ENCODE measurements at places on chromosomes 3 and 15.
A peak's percentile ranks its signal among the peaks of the same experiment; 100 is the strongest.

GRCh38 chr3:4821338-4821737, 157.9 kb upstream of the BHLHE40 start:
- DNase-seq, result no peak

DNA sequence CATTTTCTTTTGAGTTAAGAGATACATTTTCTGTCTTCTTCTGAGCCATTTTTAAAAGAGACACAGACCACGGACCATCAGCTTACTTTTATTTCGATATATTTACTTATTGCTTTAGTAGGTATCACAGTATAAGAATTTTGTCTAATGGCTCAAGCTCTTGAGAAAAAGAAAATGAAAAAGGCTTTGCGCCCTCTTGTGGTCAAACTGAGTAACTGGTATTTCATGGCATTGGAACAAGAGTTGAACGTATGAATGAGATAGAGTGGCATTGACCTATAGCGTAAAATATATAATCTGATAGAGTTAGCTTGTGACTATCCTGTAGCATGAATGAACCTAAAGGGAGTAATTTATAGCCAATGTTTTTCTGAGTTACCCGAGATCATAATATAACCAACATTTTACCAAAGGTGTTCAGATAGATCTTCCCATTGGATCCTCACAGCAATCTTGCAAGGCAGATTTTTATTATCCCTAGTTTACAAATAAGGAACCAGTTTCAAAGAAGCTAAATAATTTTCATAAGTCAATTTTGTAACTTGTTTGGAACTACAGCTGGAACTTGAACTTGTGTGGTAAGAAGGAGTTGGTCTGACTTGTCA, 154.6 kb downstream of the POLR2M start:
- DNase-seq, result peak; percentile 52

- no peak for DNase-seq
These were observed 119.4 kb downstream of the ATP10A start for GRCh38 chr15:25743548-25744275.

DNA sequence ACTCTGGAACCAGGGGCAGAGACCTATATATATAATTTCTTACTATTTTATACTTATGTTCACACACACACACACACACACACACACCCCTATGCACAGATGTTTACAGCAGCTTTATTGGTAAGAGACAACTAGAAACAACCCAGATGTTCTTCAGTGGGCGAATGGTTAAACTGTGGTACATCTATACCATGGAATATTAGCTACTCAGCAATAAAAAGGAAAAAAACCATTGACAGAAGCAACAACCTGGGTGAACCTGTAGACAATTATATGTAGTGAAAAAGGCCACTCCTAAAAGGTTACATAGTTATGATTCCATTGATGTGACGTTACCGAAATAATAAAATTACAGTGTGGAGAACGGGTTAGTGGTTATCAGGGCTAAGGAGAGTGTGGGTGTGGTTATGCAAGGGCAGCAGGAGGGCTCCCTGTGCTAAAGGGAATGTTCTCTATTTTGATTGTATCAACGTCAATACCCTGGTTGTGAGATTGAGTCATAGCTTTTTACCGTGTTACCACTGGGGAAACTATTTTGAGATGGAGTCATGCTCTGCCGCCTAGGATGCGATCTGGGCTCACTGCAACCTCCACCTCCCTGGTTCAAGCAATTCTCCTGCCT, 85.5 kb downstream of the FLNB start:
- DNase-seq, result no peak

DNA sequence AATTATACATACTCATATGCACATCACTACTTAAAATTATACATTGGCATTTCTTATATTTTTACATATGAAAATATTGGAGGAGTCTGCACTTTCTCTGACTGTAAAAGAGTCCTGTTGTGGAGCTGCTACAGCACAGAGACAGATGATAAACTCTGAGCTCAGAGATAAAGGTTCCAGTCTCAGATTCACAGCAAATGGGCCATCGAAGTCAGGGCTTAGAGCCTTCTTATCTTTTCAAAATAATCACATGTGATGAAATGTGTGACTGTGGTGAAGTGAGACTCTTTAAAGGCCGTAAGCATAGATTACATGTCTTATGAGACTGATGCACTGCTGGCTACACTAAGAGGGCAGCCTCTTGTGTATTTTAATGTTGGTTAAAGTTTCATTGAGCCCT, 187.5 kb upstream of the SYNPR start:
- no peak for DNase-seq

- no peak for DNase-seq
These were observed 149.9 kb upstream of the GALNT15 start for GRCh38 chr3:16024548-16024947.

- DNase-seq, result no peak
These were observed 27.0 kb downstream of the DENND4A start for GRCh38 chr15:65765106-65765505.

GRCh38 chr3:38524141-38524739, 28.1 kb downstream of the EXOG start:
- no peak for DNase-seq

DNA sequence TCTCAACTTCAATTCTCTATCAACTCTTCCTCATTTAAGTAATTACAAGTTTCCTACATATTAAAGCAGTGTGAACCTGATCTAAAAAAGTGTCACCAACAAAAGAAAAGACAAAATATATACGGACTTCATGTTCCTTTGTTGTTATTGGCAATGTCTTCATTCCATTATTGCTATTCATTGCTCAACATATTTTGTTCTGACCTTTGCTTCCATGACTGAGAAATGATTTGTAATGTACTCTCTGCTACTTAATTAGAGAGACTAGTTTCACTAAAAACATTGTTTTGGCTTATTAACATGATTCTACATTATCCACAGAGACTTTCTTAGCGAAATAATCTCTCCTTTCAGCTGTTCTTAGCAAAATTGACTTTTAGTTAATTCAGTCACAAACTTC, 657.2 kb upstream of the ROBO1 start:
- no peak for DNase-seq

GRCh38 chr15:31407376-31407775, 80.7 kb downstream of the KLF13 start:
- no peak for DNase-seq

DNA sequence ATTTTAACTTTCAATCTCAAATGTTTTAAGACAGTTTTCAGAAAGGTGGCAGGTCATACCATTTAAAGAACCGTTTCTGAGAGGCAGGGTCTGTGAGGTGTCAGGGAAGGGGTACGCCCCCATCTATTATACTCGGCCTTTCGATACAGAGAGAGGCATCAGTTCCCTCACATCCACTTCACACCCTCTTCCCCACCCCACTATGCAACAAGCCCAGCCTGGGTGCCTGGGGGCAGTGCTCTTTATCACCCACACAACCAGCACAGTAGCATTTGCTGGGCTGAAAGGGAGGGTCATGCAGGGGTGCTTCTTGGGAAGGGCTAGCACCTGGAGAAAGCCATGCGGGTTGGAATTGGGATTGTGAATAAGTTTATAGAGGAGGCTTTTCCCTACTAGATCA, 56.0 kb upstream of the KCNMB2 start:
- DNase-seq, result no peak

DNA sequence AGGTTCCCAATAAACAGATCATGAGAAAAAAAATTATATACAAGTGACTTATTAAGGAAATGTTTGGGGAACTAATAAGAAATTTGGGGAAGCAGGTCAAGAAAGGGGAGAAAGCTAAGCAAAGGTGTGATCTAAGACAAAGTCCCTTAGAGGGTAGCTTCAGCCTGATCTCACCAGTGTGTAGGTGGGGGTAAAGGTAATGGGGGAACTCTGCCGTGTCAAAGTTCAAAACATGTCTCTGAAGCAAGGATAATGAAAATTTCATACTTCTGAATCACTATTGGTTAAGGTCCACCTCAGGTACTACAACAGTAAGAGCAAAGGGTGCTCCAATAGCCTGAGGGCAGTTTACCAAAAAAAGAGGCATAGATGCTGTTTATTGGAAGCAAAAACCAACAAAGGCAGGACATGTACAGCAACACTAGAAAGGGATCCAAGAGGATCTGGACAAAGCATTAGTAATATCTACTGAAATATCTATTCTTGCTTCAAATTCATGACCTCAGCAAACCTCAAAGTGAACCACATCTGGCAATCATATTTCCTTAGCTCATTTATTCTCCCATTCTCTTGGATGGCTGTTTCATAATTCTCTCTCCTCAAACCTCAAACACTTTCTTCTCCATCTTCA, 6.9 kb downstream of the ACAD11 start:
- DNase-seq, result no peak

DNA sequence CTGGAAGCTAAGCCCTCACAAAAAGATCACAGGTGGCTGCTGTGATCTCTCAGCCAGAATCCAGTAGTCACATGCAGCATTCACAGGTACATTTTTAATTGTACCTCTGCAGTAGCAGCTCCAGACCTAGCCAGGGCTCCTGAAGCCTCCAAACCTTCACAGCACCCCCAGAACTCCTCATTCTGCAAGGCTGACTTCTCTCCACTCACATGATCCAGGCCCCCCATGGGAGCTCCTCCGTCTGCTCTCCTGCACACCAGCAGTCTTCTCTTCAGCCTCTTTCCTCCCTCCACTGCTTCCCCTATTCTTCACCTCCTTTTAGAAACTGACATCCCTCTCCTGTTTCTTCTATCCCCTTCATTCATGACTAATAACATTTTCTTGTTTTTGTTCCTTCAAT, 13.2 kb upstream of the CPEB1 start:
- no peak for DNase-seq

DNA sequence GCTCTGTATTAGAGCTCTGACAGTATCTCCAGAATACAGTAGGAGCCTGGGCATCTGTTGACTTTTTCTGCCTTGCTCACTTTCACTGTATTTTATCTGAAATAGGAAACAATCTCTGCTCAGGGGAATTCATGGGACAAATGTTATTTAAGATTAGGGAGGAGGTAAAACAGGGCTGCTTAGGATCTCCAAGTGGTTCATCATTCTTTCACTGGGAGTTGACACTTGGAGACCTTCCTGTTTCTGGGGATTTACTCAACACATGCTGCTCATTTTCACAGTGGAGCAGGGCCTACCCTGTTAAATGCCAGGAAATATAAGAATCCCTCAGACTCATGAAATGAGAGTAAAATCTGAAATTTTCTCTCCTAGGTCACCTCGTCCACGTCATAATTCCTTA, 185.5 kb downstream of the GAP43 start:
- no peak for DNase-seq

GRCh38 chr3:20027136-20027535, 13.1 kb upstream of the KAT2B start:
- DNase-seq, result no peak

DNA sequence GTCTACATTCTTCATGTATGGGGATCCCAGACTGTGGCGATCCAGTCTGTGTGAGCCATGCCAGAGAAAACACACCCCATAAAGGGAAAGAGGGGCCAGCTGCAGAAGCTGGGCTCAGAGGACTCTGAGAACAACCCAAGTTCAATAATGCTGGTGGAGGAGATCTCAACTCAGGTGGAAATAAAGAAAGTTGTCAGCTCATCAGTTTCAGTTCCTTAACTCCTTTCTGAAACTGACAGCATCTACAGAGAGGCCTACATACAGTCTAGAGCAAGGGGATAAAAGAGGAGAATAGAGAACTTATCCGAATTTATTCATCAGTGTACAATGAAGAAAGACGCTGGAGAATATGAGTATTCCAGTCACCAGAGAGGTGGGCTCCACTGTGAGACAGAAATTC, 77.0 kb downstream of the NTRK3 start:
- DNase-seq, result peak; percentile 53

DNA sequence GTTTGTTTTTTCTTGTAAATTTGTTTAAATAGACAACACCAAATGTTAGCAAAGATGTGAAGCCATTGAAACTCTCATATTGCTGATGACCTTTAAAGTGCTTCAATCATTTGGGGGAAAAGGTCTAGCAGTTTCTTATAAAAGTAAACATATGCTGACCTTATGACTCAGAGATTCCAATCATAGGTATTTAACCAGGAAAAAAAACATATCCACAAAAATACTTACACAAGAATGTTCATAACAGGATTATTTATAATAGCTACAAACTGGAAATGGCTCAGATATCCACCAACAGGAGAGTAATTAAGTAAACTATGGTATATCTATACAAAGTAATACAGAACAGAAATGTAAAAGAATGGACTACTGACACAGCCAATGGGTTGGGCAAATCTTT, 27.1 kb upstream of the RORA start:
- DNase-seq, result no peak
